Stimulated activated CD8-positive, alpha-beta memory T cell treated with anti-CD3 and anti-CD28 coated beads, Interleukin-15, amount 100 ng/mL, for 4 hours (primary cell): ENCODE measurements at places on chromosomes 7 and 10.

GRCh38 chr7:128974241-128974934 lies 36.7 kb downstream of the IRF5 start:
- no peak for DNase-seq

DNA sequence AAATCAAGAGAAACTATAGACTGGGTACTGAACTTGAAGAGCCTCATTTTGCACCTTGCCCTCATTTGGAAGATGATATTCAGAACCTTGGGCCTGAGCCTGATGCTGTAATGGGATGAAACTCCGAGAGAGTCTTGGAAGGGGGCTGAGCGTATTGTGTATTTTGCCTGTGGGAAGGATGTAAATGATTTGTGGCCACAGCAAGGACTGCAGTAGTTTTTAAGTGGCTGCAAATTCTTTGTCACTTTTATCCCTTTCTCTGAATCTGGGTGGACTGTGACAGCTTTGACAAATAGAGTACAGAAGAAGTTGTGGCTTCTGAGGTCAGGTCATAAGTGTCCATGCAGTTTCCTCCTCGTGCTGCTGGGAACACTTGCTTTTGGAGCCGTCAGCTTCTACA lies 221.2 kb downstream of the ADRA2A start:
- DNase-seq: no peak

DNA sequence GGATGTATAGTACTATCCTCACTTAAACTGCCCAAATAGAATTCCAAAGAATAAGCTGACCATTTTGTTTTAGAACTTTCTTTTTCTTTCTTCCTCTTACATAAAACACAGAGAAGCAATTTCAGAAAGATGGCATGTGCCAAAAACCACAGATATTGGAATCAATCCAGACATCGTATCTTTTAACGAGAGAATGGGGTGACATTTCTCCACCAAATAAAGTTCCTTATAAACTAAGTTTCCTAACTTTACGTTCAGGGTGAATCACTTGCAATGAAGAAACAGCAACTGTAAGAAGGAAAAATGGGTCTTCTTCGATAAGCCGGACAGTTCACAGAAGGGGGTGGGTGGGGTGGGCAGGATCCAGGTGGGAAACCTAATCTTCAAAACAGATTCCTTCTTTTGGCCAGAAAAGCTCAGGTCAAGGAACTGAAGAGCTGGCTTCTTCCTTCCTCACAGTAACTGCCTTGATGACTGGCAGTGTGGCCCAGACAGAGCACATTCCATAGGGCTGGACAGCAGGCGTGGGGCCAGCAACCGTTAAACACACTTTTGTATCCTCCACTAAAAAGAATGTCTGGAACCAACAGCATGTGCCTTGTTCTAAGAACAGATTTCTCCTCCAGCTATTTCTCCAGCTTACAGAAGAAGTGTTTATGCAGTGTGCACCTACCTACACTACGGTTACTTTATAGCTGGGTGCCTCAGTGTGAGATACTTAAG lies 31.5 kb downstream of the CREB3L2 start:
- DNase-seq: no peak

DNA sequence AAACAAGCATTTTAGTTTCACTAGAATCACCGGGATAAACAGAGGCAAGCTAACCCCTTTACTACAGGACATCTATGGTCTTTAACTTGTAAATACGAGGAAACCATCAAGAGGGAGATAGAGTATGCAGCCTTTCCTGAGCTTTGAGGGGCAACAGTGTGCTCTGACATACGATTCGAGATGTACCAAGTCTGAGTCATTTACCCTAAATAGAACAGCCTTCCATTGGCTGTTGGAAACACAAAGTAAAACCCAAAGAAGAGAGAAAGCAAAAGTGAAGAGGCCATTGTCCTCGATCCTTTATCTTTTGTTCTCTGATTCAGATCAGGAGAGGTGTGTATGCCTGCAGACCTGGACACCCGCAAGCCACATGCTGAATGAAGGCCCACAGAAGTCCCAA lies 289.5 kb downstream of the KCNMA1 start:
- DNase-seq: no peak

DNA sequence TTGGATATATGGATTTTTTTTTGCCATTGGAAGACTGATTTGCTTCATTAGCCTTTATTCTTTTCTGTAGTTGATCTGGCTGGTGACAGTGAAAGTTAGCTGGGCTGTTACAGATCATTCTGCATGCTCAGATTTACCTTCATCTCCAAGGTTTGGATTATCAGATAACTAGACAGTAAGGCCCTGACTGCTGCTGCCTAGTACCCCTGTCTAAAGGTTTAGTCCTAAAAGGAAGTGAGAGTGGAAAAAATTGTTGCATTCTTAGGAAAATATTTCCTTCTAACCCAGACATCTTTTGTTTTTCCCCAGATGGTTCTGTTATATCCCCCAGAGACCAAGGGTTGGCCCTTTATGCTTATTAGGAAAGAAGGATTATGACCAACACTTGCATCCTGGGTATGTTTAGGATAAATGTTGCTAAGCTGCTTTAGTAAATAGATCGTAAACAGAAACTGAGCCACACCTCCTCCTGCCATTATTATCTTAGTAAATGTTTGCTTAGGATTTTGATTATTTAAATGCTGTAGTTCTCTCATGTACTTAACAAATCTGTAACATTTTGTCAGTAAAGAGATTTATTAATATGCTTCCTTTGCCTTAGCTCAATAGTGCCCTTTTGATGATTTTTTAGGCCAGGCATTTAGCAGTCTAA lies 44.4 kb downstream of the MCU start:
- no peak for DNase-seq

DNA sequence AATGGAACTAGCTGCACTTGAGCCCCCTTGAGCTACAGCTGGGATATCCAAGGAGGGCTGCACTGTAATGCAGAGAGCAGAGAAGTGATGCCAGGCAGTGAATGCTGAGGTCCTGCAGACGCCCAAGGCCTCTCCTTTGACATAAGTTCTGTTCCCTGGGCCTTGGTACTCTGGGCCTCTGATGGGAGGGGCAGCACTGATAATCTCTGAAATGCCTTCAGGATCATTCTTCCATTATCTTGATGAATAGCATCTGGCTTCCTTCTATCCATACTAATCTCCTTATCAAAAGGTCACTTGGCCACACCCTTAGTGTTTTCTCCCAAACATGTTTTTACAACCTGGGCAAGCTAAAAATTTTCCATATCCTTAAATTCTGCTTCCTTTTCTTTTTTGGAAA lies 6.9 kb downstream of the GRB10 start:
- no peak for DNase-seq

GRCh38 chr10:28664369-28664740 lies 13.0 kb upstream of the BAMBI start:
- DNase-seq: no peak

GRCh38 chr7:37009125-37009675 lies 284.9 kb upstream of the AOAH start:
- no peak for DNase-seq

GRCh38 chr7:664997-665735 lies 61.3 kb upstream of the DNAAF5 start:
- no peak for DNase-seq

DNA sequence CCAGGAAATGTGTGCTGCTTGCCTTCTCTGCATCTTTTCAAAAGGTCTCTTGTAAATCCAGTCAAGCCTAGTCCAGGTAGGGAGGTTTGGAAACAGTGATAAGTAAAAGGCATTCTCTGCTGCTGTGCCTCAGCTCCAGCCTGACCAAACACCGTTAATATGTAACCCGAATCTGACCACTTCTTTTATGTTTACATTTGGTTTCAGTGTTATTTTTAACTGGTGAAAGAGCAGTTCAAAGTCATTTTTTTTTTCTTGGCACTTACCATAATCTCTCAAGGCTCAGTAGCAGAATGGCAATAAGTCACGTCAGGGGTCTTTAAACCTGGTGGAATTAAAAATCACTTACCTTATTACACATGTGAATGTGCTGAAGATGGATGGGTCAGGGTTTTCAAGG lies 216.8 kb downstream of the PTEN start:
- no peak for DNase-seq

DNA sequence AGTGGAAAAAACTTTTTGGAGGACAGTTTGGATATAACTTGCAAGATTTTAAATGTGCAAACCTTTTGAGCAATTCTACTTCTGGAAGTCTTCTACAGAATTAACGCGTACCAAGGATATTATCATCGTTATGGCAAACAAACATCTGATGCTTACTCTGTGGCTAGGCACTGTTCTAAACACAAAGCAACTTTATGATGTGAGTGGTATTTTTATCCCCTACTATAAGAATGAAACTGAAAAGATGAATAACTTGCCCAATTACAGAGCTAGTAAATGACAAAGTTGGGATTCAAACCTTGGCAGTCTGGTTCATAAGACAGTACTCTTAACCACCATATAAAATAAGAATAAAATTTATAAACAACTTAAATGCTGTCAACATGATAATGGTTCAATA lies 15.8 kb downstream of the ASZ1 start:
- DNase-seq: no peak

DNA sequence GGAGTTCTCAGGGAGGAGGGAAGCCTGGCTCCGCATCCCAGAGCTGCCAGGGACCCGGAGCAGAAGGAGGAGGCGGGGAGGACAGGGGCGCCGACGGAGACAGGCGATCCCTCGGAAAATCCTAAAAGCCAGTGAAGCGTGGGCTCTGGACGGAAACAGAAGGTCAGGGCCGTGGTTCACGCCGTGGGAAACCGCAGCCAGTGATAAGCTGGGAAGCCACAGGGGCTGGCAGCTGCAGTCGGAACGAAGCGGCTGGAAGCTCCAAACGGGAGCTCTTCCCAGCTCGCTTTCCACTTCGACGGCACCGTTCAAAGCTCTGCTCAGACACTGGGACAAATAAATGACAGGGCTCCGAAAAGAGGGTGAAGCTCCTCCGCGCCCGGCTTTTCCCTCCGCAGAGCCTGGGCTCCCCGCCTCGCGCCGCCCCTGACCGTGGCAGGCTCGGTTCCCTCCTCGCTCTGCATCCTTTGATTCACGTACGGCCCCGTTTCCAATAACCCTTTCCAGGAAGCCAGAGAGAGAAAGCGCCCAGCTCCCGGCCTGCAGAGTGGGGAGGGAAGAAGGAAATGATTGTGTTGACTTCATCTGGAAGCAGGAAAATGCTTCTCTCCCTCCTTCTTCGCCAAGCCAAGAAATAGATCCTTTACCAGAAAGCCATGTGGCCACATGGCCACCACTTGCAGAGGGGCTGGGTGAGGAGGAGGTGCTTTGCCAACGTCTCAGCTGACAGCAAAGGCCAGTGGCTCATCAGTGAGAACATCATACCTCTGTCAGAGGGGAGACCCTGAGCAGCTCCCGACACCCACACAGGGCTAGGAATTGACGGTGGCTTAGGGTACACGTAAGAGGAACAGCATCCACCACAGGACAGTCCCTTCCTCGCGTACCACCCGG lies 57.4 kb downstream of the ADRB1 start:
- no peak for DNase-seq

- DNase-seq: no peak
Measured at GRCh38 chr10:12785415-12785831, 216.1 kb downstream of the CCDC3 start.

- DNase-seq: no peak
Measured at GRCh38 chr7:131574741-131575140, 18.3 kb upstream of the PODXL start.
